Left renal pelvis (tissue), 4 donors: ENCODE measurements at places on chromosomes 1 and 21. TPM values are rescaled to one million over a fixed set of nuclear protein-coding genes. Genes with fewer than 3 reads are reported as not detected.

DNA sequence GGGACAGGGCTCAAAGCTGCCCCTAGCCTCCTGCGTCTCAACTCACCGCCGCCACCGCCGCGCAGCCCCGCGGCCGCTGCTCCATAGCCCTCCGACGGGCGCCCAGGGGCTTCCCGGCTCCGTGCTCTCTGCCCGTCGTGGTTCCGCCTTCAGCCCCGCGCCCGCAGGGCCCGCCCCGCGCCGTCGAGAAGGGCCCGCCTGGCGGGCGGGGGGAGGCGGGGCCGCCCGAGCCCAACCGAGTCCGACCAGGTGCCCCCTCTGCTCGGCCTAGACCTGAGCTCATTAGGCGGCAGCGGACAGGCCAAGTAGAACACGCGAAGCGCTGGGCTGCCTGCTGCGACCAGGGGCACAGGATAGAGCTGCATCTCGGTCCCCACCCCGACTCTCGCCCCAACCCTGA lies at the start of gene TNFRSF25:
Gene TNFRSF25, minus strand, starts transcription at position 151 of the 400 bp plus-strand sequence. Its CDS starts 66 bp downstream, at position 85.
- no peak for DNase-seq

RIIAD1 gene
- polyA plus RNA-seq: 0.52 TPM

- no peak for DNase-seq
These were observed 23.7 kb upstream of the ETV3 start for GRCh38 chr1:157161901-157162300.

GRCh38 chr21:33021150-33021549 lies 4.6 kb upstream of the OLIG2 start:
- DNase-seq: no peak

- DNase-seq: no peak
These were observed at the start of gene SLAMF7 for GRCh38 chr1:160739098-160739511. SLAMF7 (plus strand) TSS chr1:160739247; CDS start chr1:160739302, 55 bp downstream.

CACNA1S gene
- polyA plus RNA-seq: 0.03 TPM

- DNase-seq: no peak
These were observed 59.5 kb upstream of the ENAH start for GRCh38 chr1:225712391-225712790.

OR2G6 gene
- polyA plus RNA-seq: not detected

DNA sequence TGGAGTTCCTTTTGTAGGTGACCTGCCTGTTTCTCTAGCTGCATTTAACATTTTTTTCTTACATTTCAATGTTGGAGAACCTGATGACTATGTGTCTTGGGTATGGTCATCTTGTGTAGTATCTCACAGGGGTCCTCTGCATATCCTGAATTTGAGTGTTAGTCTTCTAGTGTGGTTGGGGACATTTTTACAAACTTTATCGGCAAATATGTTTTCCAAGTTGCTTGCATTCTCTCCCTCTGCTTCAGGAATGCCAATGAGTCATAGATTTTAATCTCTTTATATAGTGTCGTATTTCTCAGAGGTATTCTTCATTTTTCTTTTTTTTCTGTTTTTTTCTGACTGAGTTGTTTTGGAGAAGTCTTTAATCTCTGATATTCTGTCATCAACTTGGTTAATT lies 684.0 kb downstream of the NCAM2 start:
- DNase-seq: no peak

DNA sequence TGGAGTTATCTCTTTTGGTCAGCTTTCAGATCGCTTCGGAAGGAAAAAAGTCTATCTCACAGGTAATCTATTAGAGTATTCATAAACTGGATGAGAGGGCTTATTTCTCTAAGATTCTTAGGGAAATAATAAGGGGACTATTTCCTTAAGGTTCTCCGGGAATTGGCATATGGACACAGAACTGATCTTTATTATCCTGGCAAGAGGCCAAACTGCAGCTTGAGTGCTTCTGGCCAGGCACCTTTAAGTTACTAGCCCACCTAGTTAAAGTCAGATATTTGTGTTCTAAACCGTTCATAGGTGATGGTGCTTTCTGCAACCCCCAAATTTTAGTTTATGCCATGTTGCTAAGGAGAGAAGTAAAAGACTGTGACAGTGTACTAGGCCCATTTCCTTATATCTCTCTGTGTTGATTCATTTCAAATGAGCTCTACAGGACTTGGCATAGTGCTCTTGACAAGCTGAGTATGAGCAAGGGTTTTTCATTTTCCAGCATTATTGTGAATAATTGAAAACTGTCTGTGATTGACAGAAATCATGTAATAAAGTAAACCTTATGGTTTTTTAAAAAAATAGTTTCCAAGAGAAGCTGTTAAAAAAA lies 43.4 kb downstream of the SLC22A15 start:
- DNase-seq: no peak

- DNase-seq: no peak
These were observed 98.9 kb upstream of the IRF2BP2 start for GRCh38 chr1:234708700-234709395.

SH2D5 gene
- polyA plus RNA-seq: 1.6 TPM

OR6K3 gene
- polyA plus RNA-seq: 0.08 TPM

- no peak for DNase-seq
These were observed 22.2 kb upstream of the TMEM200B start for GRCh38 chr1:29145739-29146437.

DNA sequence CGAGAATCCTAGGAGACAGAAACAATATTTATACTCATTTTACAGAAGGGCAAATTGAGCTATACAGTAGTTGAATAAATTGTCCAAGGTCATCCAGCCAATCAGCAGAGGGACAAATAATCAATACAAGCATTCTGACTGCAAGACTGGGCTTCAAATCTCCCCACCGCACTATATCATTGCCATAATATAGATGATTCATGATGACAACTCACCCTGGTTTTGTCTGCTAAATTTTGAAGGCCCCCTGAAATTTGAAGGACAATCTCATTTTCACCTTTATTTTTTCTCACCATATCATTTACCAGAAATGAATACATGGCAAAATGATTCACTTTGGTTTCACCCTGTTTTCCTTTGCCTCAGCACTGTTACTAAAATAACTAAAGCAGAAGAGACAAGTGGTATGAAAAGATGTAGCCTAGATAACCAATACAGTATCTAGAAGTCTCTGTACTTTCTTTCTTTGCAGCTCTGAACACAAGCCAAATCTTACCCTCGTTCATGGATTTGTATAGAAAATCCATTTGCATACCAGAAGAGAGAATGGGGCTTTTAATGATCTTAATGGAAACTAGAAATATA lies 292.5 kb downstream of the TTLL7 start:
- DNase-seq: no peak

SYT2 gene
- 2.0 TPM for polyA plus RNA-seq

FCER1G gene
- polyA plus RNA-seq: 14.3 TPM

KRTCAP2 gene
- 182 TPM for polyA plus RNA-seq
